NCI-H187 (cell line): ENCODE measurements at places on chromosomes 12 and 14.
A peak's percentile ranks its signal among the peaks of the same experiment; 100 is the strongest.

DNA sequence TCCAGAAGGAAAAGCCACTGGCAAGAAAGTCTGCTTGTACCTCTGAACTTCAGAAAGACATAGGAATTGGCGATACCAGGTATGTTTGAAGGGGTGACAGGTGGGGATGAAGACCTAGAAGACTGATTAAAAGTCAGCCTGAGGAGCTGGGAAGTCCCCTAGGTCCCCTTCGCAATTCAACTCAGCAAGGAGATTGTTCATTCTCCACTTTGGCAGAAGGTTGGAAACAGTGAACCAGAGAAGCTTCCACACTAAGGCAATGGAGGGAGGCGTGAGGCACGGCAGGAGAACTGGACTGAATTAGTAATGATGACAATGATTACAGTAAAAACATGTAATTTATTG, 240.3 kb upstream of the TMPO start:
- no peak for DNase-seq

DNA sequence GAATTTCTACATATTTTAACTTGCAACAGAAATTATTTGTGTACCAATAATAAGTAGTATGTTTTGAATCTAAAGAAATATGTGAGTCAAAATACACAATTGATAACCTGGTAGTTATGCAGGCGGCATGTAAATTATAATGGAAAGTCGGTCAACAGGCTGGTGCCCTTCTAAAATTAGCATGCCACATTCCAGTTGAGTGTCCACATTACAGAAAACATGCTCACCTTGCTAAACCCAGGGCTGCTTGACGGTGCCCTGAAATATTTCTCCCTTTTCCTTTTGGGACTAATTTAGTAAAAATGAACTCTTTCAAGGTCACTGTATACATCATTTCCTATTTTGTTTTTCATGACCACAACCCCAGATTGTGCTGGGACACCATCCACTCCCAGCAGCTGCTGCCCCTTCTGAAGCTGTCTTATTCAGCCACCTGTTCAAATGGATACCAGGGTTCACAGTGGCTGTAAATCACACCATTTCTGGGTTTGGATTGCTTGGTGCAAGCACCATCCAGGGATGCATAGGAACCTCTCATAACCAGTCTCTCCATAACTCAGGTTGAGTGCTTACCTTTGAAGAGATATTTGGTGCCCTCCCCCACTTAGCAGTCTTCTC, 110.6 kb downstream of the ANO6 start:
- no peak for DNase-seq

- no peak for DNase-seq
Measured at GRCh38 chr12:123764109-123764508, 2.0 kb downstream of the DNAH10 start.

- DNase-seq: no peak
Measured at GRCh38 chr14:105087308-105087962, 22.2 kb upstream of the GPR132 start.

DNA sequence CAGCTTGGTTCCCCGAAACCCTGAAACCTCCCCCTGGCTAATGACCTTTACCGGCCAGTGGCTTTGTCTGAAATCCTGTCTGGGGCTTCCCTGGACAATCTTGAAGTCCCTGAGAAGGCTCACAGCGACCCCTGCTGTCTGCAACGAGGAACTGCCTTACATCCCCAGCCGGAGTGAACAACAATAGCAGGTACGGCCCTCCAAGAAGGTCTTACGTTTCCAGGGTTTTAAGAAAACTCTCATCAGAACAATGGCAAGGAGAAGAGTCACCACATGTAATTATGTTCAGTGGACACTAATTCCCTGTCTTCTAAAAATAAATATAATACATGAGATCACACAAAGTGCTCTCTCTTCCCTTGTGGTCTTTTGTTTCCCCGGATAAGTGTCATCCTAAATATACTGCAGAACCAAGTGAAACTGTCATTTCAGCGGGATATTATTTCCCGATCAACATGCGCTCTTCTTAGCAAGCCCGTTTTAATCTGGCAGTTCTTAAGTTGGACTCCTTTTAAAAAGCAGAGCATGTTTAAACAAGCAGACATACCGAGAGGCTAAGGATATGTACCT, 53.3 kb downstream of the RBM19 start:
- peak; percentile 53 for DNase-seq

- DNase-seq: no peak
Measured at GRCh38 chr14:89634037-89634436, 217.0 kb upstream of the FOXN3 start.

DNA sequence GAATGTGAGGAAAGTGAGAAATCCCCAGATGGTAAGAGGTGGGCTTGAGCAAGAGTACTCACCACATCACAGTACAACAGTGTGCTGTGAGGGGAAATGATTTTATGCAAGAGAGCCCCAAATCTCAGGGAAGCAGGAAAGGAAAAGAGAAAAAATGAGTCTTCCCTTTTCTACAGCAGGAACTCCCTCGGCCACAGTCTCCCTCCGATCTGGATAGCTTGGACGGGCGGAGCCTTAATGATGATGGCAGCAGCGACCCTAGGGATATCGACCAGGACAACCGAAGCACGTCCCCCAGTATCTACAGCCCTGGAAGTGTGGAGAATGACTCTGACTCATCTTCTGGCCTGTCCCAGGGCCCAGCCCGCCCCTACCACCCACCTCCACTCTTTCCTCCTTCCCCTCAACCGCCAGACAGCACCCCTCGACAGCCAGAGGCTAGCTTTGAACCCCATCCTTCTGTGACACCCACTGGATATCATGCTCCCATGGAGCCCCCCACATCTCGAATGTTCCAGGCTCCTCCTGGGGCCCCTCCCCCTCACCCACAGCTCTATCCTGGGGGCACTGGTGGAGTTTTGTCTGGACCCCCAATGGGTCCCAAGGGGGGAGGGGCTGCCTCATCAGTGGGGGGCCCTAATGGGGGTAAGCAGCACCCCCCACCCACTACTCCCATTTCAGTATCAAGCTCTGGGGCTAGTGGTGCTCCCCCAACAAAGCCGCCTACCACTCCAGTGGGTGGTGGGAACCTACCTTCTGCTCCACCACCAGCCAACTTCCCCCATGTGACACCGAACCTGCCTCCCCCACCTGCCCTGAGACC, 7.8 kb downstream of the ATN1 start:
- DNase-seq: no peak

- DNase-seq: no peak
Measured at GRCh38 chr12:83763425-83763824, 1076.7 kb downstream of the TMTC2 start.

- no peak for DNase-seq
Measured at GRCh38 chr14:72783741-72784140, 110.2 kb downstream of the DPF3 start.

DNA sequence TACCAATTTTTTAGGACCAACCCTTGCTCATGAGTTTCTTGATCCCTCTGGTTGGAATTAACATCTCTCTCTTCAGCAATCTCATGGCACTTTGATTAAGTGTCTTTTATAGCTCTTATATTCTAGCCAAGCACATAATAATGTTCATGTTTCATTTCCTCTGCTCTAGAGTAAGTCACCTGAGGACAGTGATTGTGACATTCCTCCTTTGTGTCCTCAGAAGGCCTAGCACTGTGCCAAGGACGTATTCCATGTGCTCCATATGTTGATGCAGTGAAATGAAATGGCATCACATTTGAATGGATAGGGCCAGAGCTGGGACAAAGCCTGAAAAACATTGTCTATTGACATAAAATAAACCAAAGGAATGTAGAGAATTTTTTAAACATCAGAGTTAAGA, 322.8 kb upstream of the PRICKLE1 start:
- no peak for DNase-seq

- DNase-seq: no peak
Measured at GRCh38 chr12:114955414-114956014, 271.5 kb upstream of the TBX3 start.

DNA sequence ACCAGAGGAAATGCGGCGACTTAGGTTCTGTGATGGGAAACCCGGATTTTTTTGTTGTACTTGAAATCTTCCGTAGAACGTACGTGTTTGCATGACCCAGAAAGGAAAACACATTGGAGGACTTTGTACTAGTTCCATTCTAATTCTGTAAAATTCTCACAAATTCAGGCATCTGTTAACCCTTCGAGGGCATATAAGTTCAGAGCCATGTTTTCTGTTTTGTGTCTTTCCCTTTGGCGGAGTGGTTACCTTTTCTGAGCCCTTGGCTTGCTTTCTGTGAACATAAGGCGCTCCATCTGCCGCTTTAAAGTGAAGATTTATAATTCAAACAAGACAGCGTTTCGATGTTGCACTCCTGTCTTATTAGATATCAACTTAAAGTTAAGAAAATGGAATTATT, 34.2 kb downstream of the BICD1 start:
- DNase-seq: no peak

GRCh38 chr14:101119830-101120571, 216.5 kb upstream of the RTL1 start:
- no peak for DNase-seq

DNA sequence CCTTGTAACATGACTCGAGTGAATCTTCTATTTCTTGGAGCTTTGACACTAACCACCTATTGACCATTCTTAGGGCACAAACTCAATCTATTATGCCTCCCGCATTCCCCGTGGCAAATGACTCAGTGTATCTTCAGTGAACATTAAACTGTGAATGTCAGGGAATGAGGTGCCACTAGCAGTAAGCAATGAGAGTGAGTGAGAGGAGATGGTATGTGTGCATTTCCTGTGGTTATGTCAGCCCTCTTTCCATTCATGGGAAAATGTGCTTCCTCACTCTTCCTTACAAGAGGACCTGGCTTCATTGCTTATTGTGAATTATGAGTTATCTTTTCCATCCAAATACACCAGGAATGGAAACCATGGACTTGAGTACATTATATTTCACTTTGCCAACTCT, 229.2 kb downstream of the EMP1 start:
- no peak for DNase-seq
